ENCODE measurements at places on chromosomes 16 and 17.

DNA sequence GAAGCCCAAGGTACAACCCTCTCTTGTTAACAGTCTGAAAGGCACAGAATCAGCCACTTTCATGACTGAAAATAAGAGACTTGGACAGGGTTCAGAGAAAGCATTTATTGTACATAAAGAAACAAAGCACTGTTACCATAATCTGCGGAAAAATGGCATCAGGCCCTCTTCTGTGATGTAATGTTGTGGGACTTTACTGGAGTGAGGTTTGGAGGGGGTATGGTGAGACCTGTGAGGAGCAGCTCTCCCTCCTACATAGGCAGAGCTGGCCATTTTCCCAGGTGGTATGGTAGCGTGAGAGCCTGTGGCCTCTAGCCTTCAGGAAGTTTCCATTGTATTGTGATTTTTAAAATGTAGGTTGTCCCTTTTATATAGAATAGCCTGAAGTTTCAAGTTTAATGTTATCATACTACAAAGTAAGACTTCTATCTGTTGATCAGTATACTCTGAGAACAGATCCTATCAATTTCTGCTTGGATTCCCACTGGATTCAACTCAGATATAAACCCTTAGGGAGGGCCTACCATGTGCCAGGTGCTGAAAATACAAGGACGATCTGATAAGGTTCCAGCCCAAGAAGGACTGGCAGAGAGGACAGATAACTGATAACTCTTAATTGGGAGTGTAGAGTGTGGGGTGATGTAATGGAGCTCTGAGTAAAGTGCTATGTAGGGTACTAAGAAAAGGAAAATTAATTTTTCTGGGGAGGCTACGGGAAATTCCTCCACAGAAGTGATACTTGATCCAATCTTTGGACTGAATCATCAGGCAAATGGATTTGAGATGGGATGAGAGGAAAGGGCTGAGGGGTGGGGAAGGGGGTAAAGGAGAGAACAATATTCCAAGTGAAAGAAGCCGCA is 4.1 kb upstream of the YPEL2 start:
- no peak for DNase-seq

DNA sequence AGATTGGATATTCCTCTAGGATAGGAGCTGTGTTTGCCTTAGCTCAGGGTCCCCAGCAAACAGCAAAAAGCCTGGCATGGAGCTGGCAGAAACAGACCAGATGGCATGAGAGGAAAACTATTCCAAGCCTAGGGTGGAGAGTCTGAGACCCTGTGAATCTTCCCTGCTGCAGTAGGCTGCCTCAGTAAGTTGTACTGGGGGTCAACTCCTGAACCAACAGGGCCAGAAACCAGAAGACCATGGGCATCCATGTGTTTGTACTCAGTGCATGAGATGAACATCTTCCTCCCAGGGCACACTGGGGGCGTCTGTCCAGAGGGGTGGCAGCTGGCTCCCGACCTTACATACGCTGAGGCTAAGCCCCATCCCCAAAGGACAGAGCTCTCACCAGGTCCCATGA is 214.4 kb downstream of the C16orf78 start:
- DNase-seq: no peak

GRCh38 chr17:77516902-77517301 is 376.1 kb downstream of the SEC14L1 start:
- no peak for DNase-seq

DNA sequence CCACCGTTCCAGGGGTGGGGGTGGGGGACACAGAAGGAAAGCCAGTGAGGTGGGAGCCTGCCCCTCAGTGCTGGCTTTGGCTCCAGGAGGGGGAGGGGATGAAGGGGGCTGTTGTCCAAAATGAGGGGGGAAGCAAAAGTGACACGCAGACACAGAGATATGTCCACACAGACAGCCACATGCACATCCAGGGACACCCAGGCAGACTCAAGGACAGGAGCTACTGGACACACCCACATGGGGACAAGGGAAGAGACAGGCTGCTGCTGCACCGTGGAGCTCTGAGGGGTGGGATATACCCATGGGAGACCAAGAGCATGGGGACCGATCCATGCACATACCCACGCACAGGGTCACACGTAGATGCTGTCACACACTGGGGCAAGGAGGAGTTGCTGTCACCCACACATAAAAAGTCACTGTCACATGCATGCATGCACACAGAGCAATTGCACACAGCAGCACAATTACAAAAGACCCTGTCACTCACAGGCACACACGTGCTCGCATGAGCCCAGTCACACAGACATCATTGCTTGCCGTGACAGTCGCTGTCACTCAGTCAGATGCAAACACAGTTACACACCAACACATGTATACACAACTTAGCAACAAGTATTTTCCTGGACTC is 1.3 kb downstream of the THRA start:
- DNase-seq: no peak

GRCh38 chr16:53159781-53160436 is 105.1 kb downstream of the CHD9 start:
- peak; percentile 36 for DNase-seq

- no peak for DNase-seq
Observed at GRCh38 chr17:71329310-71330098, 791.3 kb upstream of the SOX9 start.

DNA sequence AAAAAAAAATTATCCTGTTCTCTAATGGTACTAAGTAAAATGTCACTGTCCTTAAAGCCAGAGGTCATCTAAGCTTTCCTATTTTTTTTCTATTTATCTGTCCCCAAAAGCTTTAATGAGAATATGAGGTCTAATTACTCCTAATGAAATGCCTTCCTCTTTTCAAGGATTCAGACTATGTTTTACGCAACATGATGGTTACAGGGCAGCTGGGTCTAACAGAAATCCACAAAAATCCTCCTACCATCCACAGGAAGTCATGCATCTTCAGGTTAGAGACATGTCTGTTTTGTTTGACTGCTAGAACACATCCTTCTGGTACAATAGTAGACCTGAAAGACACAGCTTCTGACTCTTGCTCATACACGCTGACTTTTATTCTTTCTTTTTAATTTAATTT is 29.7 kb upstream of the NSRP1 start:
- no peak for DNase-seq

DNA sequence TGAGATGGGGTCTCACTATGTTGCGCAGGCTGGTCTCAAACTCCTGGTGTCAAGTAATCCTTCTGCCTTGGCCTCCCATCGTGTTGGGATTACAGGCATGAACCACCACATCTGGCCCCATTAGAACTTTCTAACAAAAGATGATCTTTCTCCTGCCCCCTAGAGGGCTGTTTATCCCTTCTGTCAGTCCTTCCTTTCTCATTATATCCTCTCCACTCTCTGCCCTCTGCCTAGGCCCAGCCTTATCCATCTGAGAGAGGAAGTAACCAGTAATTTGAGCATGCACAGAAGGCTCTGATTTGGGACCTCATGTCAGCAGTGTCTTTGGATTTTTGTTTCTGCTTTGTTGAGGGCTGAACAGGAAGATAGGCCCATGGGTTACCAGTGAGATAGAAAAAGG is 4.4 kb upstream of the DHX40 start:
- DNase-seq: no peak

GRCh38 chr17:70478902-70479301 is 309.6 kb downstream of the KCNJ2 start:
- DNase-seq: no peak

GRCh38 chr17:1709971-1710806 is at the start of gene TLCD2:
TSS of gene TLCD2 (minus strand) at chr17:1710377. CDS start at chr17:1710242, 135 bp downstream.
- DNase-seq: no peak

GRCh38 chr16:85626191-85626981 is 13.3 kb downstream of the GSE1 start:
- DNase-seq: no peak
